ENCODE measurements at places on chromosomes 12 and 14. TPM values are rescaled to one million over a fixed set of nuclear protein-coding genes. Genes with fewer than 3 reads are reported as not detected.

Gene SPIC
- not detected for total RNA-seq

Gene RNASE3
- total RNA-seq, result not detected

Gene MGP
- 89.3 TPM for total RNA-seq

Gene RND1
- total RNA-seq, result 4.0 TPM

Gene HOXC12
- total RNA-seq, result 0.28 TPM

Gene LYZ
- not detected for total RNA-seq

Gene SOAT2
- total RNA-seq, result 0.79 TPM

Gene ARG2
- 10.2 TPM for total RNA-seq

Gene GARIN6
- total RNA-seq, result not detected

Gene FAM90A1
- 1.6 TPM for total RNA-seq

Gene TPPP2
- total RNA-seq, result not detected

Gene SMIM41
- not detected for total RNA-seq

Gene MYF6
- not detected for total RNA-seq

Gene GMFB
- total RNA-seq, result 32.2 TPM

Gene PAPLN
- total RNA-seq, result 0.15 TPM

Gene NUP37
- 72.4 TPM for total RNA-seq

Gene EFS
- not detected for total RNA-seq

Gene PELI2
- total RNA-seq, result 10.0 TPM

Gene CDK2
- 93.8 TPM for total RNA-seq

Gene ATL1
- total RNA-seq, result 3.8 TPM

Gene SPTB
- 1.5 TPM for total RNA-seq

Gene MMP19
- total RNA-seq, result 0.60 TPM

Gene TSPAN31
- 18.2 TPM for total RNA-seq

Gene KLRD1
- 0.68 TPM for total RNA-seq

Gene FGF23
- not detected for total RNA-seq

Gene RTL1
- not detected for total RNA-seq

Gene DHRS2
- 1.3 TPM for total RNA-seq

Gene COQ5
- 32.2 TPM for total RNA-seq

Gene HOMEZ
- total RNA-seq, result 14.0 TPM

Gene RAD9B
- total RNA-seq, result 1.6 TPM
